ENCODE measurements at places on chromosomes 3 and 15.
A peak's percentile ranks its signal among the peaks of the same experiment; 100 is the strongest.

DNA sequence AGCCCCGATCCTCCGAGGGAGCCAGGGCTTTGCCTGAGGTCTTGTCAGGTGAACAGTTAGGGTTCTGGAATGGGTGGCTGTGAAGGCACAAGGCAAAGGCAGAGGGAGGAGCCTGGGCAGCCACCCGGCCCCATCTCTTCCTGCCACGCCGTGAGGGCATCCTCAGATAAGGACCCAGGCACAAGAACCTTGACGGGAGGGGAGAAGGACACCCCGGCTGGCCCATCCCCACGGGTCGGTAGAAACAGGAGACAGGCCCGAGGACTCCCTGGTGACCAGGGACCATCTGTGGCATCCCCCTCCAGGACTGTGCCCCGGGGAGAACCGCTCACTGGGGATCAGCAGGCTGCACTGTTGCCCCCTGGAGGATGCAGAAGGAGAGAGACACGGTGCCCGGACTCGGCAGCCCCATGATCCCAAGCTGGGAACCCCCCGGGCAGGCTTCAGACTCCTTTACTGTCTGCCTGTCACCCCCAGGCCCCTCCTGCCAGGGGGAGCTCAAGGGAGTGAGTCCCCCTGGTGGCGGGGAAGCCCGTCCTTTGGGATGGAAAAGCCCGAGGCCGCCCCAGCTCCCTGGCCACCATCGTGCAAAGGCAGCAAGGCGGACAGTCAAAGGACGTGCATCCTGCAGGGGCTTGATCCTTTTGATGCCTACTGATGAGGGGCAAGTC, 12.3 kb upstream of the PCSK6 start:
- no peak for DNase-seq

- peak; percentile 20 for DNase-seq
Observed at GRCh38 chr3:58274027-58274614, 31.9 kb upstream of the RPP14 start.

GRCh38 chr3:193905541-193906396, 230.2 kb upstream of the HES1 start:
- DNase-seq: no peak

DNA sequence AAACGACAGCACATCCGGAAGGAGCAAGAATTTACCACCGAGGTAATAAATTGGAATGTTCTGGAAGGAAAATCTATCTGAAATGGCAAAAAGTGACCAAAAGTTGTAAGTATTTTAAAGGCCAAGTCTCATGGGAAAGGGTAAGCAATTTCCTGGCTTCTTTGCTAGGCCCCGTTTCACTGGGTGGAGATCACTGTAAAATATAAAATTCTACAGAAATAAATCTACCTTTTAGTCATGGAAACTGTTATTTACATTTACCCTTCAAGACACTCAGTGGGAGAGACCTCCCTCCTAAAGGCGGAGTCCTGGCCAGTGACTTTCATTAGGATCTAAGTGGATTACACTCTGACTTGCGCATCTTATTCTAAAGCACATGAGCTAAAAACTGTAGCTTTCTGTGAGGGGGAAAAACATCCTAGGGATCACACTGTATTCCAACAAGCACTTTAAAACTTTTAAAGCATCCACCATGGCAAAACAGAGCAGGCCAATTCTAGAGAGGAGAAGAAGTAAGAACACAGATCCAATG, 28.8 kb downstream of the LYZL4 start:
- no peak for DNase-seq

DNA sequence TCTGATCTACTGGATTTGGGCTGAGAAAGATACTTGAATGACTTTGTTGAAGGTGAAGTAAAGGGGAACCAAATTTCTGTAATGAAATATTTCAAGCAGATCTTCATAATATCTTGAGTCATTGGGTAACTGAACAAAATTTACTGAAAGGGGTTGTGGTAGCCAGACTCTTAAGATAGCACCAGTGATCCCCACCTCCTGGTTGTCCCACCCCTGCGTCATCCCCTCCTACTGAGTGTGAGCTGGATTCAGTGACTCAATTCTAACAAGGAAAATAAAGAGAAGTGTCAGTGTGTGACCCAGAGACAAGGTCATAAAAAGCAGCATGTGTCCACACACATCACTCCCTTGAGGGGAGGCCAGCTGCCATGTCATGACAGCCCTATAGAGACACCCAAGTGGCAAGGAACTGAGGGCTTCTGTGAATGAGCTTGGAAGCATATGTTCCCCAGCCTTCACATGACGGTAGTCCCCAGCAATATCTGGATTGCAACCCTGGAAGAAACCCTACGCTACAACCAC, 107.1 kb downstream of the MECOM start:
- no peak for DNase-seq

- no peak for DNase-seq
Observed at GRCh38 chr15:66939451-66940023, 125.9 kb upstream of the SMAD3 start.

All from fibroblast of the aortic adventitia (primary cell).